ENCODE measurements at places on chromosomes 12 and 14.

GRCh38 chr12:63292471-63293221 is 141.6 kb upstream of the AVPR1A start:
- no peak for DNase-seq

DNA sequence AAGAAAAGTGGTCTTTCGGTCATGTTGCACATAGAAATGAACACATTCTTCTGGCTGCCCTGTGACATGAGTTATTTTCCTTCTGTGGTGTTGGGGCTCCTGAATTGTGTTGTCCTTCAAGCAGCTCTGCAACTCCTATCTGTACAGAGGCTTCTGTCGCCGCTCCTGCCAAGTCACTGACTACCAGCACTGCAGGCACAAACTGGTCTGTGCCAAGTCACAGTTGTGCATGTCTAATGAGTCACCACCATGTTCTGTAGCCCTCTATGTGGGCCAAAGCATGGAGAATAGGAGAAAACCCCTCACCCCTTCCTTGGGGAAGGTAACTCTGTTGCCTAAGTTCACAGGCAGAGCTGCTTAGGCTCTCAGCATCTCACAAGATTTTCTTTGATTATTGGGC is 283.3 kb downstream of the RPL10L start:
- DNase-seq, result no peak

DNA sequence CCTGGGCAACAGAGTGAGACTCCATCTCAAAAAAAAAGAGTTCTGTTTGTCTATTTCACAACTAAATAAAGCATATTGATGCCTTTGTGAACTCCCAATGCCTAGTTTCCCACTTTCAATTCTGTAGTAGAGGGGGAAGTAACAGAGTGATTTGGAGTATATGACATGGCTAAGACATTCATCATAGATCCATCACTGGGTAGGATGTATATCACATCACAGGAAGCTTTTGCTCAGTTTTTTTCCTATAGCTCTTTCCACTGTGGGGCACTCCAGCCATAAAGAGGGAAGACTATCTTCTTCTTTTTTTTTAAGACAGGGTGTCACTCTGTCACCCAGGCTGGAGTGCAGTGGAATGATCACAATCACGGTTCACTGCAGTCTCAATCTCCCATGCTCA is 154.0 kb upstream of the BCL2L14 start:
- DNase-seq, result no peak

DNA sequence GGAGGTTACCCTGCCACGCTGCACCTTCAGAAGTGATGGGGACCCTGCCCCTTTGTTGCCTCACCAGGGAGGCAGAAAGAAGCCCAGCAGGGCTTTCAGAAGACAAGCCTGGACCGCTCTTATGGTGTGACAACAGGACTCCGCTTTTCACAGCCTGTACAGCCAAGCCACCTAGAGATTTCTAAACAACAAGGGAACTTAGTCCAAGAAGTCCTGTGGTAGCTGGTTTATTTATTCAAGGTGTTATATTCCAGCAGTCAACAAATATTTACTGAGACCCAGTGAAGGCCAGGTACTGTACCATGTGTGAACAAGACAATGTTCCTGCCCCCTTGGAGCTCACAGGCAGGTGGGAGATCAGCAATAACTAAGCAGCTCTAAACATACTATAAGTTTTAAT is 4.0 kb upstream of the TMEM229B start:
- no peak for DNase-seq

DNA sequence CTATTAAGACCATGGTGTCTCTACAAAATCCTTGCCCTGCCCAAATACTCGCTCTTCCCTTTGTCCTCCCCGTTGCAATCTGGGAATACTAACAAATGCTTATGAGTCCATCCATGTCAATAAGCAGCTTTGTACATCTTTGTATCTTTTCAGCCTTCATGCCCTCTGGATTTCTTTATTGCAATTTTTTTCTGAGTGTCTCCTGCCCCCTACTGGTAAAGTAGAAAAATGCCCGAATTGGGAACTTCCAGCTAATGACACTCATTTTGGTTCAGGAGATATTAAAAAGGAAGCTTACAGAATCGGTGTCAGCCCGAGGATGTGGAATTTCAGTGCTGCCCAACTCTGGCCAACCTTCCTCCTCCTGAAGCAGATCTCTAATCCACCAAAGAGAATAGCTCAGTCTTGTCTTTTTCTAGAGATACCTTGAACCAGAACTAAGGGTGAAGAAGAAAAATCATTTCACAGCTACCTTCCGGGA is 46.0 kb downstream of the SH2B3 start:
- DNase-seq, result no peak

GRCh38 chr14:34213332-34213731 is 248.7 kb downstream of the SPTSSA start:
- no peak for DNase-seq

DNA sequence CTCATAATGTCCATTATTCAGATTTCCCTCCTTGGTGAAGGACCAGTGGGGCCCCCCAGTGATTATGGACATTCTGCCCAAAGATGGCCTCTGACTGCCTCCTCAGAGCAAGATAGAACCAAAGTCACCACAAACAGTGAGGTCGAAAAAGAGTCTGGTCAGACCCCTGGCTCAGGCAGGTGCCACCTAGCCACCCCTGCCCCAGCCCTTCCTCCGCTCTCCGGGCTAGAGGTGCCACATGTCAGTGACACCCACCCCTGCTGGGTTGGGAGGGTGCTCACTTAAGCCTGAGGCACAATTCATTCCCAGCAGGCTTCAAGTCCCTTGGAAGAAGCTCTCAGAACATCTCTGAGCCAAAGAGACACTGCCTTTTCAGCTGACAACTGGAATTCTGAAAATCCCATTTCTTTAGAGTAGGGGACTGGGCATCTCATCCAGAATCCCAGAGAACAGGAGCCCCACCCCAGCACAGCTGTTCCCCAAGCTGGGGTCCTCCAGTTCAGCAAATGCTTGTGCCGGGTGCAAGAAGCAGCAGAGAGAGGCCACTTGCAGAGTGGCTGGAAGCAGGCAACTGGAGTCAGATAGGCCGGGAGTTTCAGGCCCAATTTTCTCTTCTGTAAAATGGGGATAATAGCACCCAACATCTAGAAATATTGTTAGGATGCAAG is 50.3 kb downstream of the ISCA2 start:
- no peak for DNase-seq

GRCh38 chr12:31009976-31010375 is 63.7 kb upstream of the DDX11 start:
- no peak for DNase-seq

DNA sequence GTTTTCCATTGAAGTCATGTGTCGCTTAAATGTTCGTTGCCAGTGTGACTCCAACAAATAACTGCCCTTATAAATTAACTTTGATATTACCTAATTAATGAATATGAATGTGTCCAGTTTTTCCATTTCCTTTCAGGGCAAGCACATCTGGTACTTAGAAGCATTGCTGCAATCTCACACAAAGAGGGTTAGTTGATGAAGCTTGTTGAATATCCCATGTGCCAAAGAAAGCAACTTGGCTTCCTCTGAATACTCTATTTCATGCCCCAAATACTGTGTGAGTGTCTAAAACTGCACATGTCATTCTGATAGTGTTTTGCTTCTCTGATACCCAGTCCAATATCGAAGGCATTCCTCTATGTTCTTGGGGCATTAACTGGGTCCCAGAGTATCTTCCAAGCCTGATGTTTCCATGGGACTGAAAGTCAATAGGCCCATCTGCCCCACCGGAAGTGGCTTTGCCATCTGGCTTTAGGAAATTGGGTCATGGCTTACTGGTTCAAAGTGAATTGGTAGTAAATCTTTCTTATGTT is 75.8 kb upstream of the CNTN1 start:
- no peak for DNase-seq

DNA sequence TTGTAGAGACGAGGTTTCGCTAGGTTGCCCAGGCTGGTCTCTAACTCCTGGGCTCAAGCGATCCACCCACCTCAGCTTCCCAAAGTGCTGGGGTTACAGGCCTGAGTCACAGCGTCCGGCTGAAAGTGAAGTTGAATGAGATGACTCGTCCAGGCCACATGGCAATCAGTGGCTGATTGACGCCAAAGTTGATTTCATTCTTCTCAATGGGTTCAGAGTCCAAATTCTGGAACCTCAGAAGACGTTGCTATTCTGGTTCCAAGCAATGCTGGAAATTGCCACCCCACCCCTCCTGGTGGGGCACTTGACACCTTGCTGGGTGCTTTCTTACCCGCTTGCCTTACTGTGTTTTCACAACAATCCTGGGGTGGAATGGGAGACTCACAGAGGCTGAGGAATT is 14.9 kb downstream of the ABCB9 start:
- peak; percentile 80 for DNase-seq

- DNase-seq, result no peak
Observed at GRCh38 chr12:57591782-57592325, 862 bp downstream of the PIP4K2C start.

DNA sequence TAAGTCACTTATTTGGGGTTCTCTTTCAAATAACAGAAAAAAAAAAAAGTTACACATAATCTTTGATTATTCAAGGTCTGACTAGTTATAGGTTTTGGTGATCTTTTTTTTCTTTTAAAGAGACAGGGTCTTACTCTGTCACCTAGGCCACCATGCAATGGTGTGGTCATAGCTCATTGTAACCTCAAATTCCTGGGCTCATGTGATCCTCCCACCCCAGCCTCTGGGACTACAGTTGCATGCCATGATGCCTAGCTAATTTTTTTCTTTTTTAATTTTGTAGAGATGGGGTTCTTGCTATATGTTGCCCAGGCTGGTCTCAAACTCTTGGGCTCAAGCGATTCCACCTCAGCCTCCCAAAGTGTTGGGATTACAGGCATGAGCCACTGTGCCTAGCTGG is 56.5 kb upstream of the CFL2 start:
- DNase-seq, result no peak

- DNase-seq, result no peak
Observed at GRCh38 chr12:113134071-113134470, 1.5 kb downstream of the RASAL1 start.

GRCh38 chr12:49708851-49709250 is 1.6 kb upstream of the FMNL3 start:
- DNase-seq, result no peak

DNA sequence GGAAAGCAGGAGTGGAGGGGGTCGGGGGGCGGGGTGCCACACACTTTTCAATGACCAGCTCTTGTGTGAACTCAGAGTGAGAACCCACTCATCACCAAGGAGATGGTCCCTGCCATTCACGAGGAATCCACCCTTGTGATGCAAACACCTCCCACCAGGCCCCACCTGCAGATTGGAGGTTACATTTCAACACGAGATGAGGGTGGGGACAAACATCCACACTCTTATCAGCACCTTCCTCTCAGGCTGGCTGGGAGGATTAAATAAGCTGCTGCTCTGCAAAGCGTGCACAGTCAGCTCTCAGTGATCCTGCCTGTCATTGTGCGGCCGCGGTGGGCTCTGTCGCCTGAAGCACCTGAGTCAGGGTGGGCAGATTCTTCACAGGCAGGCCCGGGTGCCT is 39.7 kb downstream of the AACS start:
- no peak for DNase-seq

- no peak for DNase-seq
Observed at GRCh38 chr12:33724867-33725266, 285.2 kb upstream of the SYT10 start.

DNA sequence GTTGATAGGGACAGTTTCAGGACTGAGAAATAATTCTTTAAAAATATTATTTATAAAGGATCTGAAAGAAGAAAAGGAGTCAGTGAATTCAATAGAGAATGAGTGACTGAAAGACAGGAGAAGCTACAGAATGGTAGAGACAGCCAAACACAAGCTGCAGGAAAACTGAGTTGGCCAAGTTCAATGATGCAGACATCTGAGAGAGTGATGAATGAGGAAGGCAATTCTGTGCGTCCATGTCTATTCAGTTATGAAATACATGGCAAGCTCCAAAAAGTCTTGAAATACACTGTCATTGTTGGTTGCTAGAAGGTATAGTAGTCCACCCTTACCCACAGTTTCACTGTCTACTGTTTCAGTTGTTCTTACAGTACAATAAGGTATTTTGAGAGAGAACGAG is 6.8 kb downstream of the LRRC74A start:
- no peak for DNase-seq

- DNase-seq, result no peak
Observed at GRCh38 chr12:112894128-112894527, 12.6 kb upstream of the OAS1 start.

DNA sequence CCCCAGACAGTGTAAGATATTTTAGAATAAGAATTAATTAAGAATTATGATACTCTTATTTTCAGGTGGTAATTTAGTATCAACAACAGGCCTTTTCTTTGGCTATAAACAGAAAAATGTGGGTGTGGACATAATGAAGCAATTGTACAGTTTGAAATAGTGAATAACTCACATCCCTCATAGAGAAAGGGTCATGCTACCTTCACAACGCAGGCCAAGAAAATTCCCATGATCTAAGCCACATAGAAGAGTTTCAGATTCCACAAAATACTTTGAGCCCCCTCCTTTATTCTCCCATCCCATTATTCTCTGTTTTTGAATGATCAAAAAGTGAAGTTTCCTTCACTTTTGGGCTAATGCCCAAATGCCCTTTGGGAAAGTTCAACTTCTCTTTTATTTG is 23.5 kb upstream of the DHRS7 start:
- no peak for DNase-seq

DNA sequence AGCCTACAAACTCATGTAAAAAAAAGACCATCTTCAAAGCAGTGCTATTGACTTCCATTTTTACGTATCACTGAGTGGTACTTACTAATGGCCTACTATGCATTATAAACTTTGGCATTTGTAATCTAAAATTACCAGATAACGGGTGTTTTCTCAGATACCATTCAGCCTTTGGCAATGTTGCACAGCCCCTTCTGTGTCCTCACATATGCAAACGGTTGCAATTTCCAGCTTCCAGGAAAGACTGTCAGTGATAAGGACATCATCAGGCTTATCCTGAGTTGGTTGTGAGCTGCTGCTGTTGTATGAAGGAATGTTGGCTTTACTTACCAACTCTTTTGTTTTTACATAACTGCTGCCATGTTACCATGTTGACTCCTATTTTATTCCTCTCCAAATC is 1.6 kb upstream of the SLC6A13 start:
- DNase-seq, result no peak

DNA sequence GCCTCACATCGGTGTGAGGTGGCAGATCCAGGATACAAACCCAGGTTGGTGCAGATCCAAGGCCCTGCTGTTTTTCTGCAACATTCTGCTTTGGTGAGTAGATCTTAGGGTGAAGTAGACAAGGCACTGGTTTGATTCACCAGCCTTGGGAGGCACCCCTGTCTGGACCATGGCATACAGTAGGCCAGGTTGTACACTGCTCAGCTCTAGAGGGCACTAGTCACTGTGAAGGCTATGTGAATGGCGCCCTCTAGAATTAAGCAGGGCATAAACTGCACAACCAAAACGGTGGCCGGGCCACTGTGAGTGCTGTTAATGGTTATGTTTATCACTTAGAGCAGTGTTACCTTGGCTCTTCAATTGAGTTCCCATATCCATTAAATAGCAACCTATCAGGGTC is 280.6 kb upstream of the PWP1 start:
- peak; percentile 77 for DNase-seq

DNA sequence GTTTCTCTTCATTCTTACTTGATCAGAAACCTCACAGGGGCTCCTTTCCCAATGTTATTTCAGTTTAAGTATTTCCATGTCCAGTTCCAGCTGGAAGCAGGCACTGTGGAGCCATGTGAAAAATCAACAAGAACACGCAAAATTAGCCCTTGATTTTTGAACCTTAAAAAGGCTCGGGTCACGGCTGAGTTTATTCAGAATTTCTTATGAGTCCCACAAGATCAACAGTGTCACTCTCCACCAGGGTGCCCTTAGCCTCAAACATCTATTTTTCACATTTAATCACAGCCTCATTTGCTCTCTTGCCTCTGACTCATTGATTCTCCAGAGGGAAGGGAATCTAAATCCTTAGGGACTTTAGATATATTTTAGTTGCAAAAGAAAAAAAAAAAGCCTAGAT is 157.7 kb upstream of the AVPR1A start:
- no peak for DNase-seq

GRCh38 chr14:92502541-92503286 is 10.9 kb upstream of the RIN3 start:
- DNase-seq, result no peak

Data from Daoy (cell line).